T1000 (cell line): ENCODE measurements at places on chromosomes 1 and 21.

GRCh38 chr1:245995474-245995873, 511.6 kb downstream of the SMYD3 start:
- DNase-seq: no peak

DNA sequence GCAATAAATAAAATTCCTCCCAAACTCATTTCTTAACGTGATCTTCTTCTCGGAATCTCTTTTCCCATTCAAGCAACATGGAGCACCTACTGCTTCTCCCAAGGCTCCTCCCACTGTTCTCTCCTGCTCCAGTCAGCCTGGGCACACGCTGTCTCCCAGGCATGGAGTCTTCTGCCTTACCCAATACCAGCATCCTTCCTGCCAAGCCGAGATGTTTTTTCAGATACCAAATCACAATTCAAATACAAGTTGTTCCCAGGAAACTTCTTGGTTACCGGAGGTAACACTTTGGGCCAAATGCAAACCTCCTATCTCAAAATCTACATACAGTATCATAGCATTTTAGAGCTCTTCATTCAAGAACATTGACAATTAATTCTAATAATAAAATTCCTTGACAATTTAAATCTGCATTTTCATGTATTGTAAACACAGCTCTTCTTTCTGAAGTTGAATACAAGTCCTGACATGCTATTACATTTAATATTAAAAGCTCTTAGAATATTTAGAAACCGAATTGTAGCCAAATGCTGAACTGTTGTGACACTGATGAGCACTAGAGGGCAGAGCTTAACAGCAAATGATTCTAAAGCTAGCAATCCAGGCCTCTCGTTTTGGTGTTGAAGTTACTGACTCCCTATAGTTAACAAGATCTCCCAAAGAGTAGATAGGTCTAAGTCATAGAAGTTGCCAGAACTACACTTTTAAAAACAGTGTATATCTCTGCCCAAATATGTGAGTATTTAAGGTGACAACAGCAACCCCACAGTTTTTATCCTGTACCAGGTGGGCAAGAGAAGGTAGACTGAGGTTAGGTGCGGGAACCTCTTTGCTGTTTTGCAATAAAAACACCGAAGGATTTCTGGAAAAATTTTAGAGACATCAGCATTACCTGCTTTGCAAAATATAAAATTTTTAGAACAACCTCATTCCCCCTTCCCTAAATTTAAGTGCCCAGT, 52.3 kb downstream of the BCAR3 start:
- DNase-seq: peak; percentile 38

GRCh38 chr1:192445839-192446489, 129.2 kb downstream of the RGS21 start:
- peak; percentile 3 for DNase-seq

DNA sequence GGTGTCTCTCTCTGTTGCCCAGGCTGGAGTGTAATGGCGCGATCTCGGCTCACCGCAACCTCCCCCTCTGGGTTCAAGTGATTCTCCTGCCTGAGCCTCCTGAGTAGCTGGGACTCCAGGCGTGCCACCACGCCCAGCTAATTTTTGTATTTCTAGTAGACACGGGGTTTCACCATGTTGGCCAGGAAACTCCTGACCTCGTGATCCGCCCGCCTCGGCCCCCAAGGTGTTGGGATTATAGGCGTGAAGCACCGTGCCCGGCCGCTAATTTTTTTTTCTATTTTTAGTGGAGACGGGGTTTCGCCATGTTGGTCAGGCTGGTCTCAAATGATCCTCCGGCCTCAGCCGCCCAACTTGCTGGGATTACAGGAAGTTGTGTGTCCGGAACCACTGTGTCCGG, 597 bp downstream of the HORMAD1 start:
- no peak for DNase-seq

DNA sequence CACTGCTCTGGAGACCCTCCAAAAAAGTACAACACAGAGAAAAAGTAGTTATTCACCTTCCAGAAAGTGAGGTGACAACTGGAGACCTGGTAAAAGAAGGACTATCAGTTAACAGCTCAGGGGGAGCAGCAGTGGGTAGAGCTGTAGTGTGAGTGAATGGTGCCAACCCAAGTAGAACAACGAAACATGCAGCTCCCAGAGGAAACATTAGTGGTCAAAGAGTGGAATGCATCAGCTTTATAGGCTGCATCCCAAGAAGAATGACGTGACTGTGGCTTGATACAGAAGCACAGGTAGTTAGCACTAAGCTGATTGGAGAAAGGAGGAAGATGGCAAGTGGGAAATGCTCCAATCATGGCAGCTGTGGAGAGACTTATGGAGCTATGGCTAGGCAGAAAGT, 275.7 kb upstream of the CAMK1G start:
- DNase-seq: no peak

DNA sequence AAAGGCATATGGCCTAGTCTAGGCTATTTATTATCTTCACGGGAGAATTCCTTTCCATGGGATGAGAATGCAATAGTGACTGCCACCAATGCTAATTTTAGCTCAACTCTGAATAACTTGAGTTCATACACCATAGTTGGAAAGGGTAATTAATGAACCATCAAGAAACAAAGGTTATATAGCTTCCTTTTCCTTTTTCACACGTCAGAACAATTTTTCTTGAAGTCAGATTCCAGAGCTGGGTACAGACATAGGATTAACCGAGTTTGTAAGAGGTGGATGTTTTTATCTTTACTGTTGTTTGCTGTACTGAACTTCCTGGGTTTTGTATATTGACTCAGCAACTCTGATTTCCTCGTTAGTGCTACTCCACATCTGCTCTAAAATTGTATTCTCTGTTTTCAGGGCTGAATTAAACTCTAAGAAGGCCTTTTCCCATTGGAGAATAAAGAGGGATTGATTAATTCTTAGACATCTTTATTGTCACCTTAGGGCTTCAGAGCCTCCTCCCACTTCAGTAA, 262.0 kb downstream of the NUF2 start:
- no peak for DNase-seq

GRCh38 chr1:46466477-46467182, 23.0 kb upstream of the DMBX1 start:
- no peak for DNase-seq

DNA sequence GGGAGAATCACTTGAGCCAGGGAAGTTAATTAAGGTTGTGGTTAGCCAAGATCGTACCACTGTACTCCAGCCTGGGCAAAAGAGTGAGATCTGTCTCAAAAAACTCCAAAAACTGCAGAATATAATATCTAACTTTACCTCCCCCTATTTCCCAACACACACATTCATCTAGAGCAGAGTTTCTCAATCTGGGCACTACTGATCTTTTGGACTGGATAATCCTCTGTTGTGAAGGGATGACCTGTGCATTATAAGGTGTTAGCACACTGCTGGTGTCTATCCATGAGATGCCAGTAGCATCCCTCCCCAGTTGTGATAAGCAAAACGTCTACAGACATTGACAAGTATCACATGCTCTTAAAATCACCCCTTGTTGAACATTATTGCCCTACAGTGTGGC, 61.8 kb downstream of the RGS13 start:
- DNase-seq: no peak

DNA sequence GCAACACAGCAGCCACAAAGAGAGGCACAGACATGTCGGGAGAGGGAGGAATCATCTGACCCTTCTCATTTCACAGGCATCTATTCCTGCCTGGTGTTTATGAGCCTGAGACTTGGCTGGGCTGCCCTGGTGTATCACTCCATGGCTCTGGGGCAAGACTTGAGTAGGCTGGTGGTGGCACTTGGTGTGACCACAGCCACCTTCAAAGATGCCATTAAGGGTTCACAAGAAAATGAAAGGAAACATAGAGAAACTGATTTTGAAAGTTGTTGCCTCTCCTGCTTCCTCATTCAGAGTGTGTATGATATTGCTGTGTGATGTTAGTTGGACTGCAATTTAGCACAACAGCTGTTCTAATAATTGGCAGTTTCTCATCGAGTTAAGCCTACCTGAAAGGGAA, 298.8 kb downstream of the FAM72C start:
- no peak for DNase-seq
